Body of pancreas (tissue), 4 donors: ENCODE measurements at places on chromosomes 1 and 21.

- no peak for DNase-seq
Observed at GRCh38 chr1:106038260-106038659, 1018.2 kb upstream of the PRMT6 start.

GRCh38 chr1:92831368-92831761, 475 bp upstream of the RPL5 start:
- no peak for DNase-seq

DNA sequence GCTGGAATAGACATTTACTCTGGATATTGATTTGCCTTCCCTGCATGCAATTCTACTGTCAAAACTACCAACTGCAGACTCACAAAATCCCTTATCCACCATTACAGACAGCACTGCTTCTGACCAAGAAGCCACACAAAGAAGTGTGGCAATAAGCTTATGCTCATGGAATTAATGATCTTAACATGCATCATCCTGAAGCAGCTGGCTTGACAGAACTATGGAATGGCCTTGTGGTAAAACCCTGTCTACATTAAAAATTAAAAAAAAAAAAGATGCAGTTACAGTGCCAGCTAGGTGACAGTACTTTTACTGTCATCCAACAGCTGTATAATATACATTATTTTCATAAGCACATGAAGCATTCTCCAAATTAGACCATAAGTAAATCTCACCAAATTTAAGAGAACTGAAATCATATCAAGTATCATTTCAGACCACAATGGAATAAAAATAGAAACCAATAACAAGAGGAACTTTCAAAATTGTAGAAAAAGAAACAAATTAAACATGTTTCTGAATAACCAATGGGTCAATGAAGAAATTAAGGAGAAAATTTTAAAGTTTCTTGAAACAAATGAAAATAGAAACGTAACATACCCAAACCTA, 70.7 kb downstream of the SCMH1 start:
- no peak for DNase-seq

DNA sequence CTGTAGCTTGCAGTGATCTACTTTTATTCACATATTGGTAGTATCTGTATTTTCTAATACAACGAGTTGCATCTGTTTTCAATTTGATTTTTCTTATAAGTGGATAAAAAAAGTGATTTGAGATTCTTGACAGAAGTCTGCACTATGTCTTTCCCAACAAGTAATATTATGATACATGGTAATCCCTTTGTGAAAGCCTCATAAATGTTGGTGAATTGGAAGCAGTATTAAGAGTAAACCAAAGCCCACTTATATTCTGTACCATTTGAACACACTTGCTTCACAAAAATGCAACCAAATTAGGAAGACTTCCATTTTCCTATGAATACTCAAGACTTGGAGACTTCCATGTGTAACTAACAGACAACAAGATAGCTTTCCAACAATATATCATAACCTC, 172.0 kb downstream of the HMCN1 start:
- DNase-seq: no peak

- no peak for DNase-seq
Observed at GRCh38 chr1:221459558-221459957, 282.3 kb downstream of the DUSP10 start.

- DNase-seq: no peak
Observed at GRCh38 chr1:12085643-12086260, 22.6 kb downstream of the TNFRSF8 start.

GRCh38 chr1:180237869-180238476, 7.9 kb downstream of the LHX4 start:
- no peak for DNase-seq

DNA sequence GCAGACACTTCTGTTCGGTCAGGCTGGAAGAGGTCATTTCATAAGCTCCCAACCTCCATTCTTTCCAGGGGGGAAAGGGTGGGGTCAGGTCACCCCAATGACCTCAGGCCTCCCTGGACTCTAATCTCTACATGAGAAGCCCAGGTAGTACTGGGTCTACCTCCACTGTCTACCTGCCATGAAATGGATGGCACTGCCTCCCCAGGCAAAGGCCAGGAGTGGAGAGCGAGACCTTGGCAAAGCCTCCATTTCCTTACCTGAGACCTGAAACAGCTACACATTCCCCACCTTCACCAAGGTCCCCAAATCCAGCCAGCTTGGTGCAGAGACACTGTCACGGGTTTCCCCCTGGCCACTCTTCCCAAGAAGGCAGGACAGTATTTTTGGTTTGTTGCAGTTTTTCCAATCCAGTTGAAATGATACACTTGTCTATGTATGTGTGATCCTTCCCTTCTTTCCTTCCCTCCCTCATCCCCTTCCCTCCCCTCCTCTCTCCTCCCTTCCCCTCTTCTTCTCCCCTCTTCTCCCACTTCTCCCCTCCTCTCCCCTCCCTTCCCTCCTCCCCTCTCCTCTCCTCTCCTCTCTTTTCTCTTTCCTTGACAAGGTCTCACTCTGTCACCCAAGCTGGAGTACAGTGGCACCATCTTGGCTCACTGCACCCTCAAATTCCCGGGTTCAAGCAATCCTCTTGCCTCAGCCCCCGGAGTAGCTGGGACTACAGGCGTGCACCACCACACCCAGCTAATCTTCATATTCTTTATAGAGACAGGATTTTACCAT, 16.1 kb downstream of the BTG2 start:
- DNase-seq: no peak

DNA sequence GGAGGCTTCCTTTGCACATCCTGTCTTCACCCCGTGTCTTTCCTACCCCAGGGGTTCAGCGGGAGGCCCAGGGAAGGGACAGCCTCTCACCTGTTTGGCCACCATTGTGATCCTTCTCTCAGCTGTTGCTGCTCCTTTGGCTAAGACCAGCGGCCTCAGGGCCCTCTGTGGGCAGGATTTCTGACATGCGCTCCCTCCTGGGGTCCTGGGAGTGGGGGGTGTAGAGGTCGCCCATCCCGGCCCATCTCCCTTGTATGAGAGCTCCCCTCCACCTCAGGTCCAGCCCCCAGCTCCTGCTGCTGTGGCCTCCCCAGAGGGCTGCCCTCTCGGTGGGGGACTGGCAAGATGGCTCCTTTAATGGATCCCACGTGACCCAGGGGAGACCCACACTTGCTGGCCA, 120.5 kb downstream of the PRDM2 start:
- no peak for DNase-seq

DNA sequence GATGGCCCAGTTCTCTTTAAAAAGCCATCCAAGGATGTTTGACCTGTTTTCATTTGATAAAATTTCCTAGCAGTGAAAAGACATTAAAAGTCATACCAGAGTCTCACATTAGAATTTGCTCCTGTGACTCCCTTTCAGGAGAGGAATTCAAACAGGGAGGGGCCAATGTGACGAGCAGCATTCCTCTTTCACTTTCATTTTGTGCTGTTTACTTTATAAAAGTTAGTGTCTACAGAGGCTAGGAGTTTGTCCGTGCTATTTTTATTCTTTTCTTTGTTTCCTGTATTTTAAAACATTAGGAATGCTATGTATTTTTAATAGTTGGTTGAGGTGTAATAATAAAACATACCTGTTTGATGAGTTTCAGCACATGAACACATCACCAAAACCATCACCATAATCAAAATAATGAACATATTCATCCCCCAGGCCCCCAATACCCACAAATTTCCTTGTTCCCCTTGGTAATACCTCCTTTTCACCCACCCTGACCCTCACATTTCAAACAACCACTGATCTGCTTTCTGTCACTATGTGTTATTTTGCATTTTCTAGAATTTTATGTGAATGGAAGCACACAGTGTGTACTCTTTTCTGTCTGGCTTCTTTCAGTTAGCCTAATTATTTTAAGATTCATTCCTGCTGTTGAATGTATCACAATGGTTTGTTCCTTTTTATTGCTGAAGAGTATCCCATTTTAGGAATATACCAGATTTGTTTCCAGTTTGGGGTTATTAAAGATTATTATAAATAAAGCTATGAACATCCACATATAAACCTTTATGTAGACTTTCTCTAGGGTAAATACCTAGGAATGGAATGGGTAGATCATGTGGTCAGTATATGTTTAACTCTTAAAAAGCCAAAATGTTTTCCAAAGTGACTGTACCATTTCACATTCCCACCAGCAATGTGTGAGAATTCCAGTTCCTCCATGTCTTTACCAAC, 129.5 kb downstream of the TENT5C start:
- peak; percentile 58 for DNase-seq

DNA sequence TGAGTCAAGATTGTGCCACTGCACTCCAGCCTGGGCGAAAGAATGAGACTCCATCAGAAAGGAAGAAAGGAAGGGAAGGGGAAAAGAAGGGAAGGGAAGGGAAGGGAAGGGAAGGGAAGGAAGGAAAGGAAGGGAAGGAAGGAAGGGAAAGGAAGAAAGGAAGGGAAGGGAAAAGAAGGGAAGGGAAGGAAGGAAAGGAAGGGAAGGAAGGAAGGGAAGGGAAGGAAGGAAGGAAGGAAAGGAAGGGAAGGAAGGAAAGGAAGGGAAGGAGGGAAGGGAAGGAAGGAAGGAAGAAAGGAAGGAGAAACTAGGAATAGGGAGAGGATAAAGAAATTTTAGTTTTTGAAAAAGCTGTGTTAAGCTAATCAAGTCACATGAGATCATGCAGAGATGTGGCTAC, 33.4 kb upstream of the NID1 start:
- no peak for DNase-seq
